ENCODE measurements at places on chromosomes 4 and X. TPM values are rescaled to one million over a fixed set of nuclear protein-coding genes. Genes with fewer than 3 reads are reported as not detected.

GRCh38 chr4:37130465-37130864, 114.1 kb upstream of the NWD2 start:
- no peak overlapping the region for H3K4me3 ChIP-seq
- no peak overlapping the region for H3K27ac ChIP-seq
- no peaks in the 10 kb centered on the region for H3K27me3 ChIP-seq
- no peaks in the 10 kb centered on the region for H3K4me1 ChIP-seq
- no peak for DNase-seq

DNA sequence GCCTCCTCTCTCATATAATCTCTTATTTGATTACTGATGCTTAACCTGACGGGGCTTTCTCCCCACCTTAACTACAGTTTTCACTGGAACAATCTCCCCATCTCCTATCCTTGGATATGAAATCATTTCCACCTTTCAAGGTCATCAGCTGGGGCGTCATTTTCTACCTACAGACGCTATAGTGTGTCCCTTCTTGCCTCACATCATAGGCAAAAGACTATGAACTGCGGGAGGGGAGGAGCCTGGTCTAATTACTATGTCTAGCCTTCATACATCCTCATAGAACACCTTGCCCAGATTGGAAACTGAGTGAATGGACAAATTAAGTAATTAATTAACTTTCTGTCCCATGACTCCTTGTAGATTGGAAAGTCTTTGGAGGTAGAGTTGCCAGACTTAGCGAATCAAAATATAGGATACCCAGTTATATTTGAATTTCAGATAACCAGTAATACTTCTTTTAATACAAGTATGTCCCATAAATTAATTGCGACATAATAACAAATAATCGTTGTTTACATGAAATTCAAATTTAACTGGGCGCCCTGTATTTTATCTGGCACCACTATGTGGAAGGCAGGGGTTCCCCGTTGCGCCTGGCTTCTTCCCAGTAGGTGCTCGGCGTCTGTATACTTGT, 752 bp upstream of the ATP6AP2 start:
- H3K36me3 ChIP-seq: no peaks in the 10 kb centered on the region
- no peaks in the 10 kb centered on the region for H3K27me3 ChIP-seq
- DNase-seq: no peak
- H3K4me1 ChIP-seq: no peaks in the 10 kb centered on the region
- peak overlapping the region; percentile 62 for H3K4me3 ChIP-seq
- peak overlapping the region; percentile 62 for H3K27ac ChIP-seq

- no peak overlapping the region for H3K4me3 ChIP-seq
- H3K27ac ChIP-seq: no peak overlapping the region
- no peaks in the 10 kb centered on the region for H3K4me1 ChIP-seq
Measured at GRCh38 chr4:161949946-161950725, 213.7 kb downstream of the FSTL5 start.

DNA sequence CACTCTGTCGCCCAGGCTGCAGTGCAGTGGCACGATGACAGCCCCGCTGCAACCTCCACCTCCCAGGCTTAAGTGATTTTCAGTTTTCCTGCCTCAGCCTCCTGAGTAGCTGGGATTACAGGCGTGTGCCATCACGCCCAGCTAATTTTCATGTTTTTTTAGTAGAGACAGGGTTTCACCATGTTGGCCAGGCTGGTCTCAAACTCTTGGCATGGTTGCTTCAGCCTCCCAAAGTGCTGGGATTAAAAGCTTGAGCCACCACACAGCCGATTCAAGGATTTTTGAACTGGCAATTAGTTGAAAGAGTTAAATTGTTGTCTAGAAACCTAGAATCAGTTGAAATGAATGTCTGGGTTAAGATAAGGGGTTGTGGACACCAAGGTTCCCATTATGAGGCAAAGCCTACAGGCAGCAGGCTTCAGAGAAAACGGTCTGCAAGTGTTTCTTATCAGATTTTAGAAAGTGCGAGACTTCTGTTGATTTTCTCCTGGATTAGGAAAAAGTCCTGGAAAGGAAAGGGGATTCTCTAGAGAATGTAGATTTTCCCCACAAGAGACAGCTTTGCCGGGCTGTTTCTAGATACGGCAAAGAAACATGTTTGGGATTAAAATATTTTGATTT, 8.3 kb upstream of the CCNI start:
- H3K27me3 ChIP-seq: no peaks in the 10 kb centered on the region
- H3K27ac ChIP-seq: no peak overlapping the region
- no peaks in the 10 kb centered on the region for H3K4me1 ChIP-seq
- no peak for DNase-seq

GRCh38 chr4:180120068-180120467, 2123.1 kb upstream of the TENM3 start:
- no peak overlapping the region for H3K27ac ChIP-seq
- no peak for DNase-seq
- H3K36me3 ChIP-seq: no peaks in the 10 kb centered on the region
- no peak overlapping the region for H3K4me3 ChIP-seq

DNA sequence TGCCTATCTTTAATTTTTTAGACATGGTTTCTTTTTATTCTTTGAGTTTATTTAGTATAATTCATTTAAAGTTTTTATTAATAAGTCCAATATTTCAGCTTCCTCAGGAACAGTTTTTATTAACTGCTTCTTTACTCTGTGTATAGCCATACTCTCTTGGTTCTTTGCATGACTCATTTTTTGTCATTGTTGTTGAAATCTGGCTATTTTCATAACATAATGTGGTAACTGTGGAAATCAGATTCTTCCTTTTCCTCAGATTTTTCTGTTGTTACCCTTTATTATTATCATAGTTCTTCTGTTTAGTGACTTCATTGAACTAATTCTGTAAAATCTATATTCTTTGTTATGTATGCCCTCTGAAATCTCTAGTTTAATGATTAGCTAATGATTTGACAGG, 124.9 kb upstream of the CYSLTR1 start:
- H3K36me3 ChIP-seq: no peaks in the 10 kb centered on the region
- no peak overlapping the region for H3K27ac ChIP-seq
- no peaks in the 10 kb centered on the region for H3K27me3 ChIP-seq
- H3K4me3 ChIP-seq: no peak overlapping the region

DNA sequence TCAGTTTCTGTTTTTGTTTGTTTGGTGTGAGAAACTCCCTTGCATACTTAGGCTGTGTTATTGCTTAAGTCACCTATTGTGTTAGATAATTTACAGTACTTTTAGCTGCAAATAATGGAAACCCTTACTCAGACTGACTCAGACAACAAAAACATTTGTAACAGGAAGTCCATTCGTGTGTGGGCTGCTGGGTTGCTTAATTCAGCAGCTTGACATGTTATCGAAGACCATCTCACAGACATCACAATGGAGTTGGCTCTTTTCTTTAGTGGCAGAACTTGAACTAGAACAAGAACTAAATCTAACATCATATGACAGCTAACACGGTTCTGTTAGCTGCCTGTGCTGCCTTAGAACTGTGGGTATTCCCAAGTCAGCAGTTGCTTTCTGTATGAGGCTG, 9.9 kb upstream of the GABRE start:
- no peaks in the 10 kb centered on the region for H3K27me3 ChIP-seq
- H3K4me1 ChIP-seq: no peaks in the 10 kb centered on the region
- H3K36me3 ChIP-seq: no peaks in the 10 kb centered on the region
- no peak overlapping the region for H3K27ac ChIP-seq
- DNase-seq: no peak

DNA sequence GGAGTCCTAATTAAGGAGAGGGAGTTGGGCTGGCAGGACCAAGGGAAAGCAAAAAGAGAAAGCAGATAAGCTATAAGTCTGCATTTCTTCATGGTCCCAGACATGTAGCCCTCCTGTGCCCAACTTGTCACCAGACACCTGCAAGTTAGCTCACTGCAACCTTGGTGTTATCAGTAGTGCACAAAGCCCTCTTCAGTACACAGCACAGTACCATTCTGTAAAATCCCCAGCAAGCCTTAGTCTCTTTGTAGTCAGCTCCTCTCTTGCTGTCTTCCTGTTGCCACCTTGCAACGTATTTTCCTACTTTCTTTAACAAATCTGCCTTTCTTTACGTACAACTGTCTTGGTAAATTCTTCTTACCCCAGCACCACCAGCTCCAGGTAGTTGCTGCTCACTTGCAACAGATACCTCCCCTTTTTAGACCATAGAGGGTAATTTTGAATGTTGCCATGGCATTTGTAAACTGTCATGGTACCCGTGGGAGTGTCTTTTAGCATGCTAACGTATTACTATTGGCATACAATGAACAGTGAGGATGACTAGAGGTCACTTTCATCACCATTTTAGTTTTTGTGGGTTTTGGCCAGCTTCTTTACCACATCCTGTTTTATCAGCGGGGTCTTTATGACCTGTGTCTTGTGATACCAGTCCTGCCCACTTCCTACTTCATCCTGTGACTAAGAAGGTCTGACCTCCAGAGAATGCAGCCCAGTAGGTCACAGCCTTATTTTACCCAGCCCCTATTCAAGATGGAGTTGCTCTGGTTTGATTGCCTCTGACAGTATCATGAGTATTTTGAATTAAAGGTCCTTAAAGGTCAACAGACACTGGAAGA, 28.3 kb upstream of the AP1S2 start:
- no peak overlapping the region for H3K27ac ChIP-seq
- H3K4me3 ChIP-seq: no peak overlapping the region
- peak; percentile 64 for DNase-seq
- no peaks in the 10 kb centered on the region for H3K27me3 ChIP-seq

DNA sequence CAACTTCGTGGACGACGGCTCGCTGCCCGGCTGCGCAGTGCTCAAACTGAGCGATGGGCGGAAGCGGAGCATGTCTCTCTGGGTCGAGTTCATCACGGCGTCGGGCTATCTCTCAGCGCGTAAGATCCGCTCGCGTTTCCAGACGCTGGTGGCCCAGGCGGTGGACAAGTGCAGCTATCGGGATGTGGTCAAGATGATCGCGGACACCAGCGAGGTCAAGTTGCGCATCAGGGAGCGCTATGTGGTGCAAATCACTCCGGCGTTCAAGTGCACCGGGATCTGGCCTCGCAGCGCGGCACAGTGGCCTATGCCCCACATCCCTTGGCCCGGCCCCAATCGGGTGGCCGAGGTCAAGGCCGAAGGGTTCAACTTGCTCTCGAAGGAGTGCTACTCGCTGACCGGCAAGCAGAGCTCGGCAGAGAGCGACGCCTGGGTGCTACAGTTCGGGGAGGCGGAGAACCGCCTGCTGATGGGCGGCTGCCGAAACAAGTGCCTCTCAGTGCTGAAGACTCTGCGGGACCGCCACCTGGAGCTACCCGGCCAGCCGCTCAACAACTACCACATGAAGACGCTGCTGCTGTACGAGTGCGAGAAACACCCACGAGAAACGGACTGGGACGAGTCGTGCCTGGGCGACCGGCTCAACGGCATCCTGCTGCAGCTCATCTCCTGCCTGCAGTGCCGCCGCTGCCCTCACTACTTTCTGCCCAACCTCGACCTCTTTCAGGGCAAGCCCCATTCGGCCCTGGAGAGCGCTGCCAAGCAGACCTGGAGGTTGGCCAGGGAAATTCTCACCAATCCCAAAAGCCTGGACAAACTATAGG, 1.5 kb downstream of the MAB21L2 start:
- H3K27me3 ChIP-seq: no peaks in the 10 kb centered on the region
- H3K27ac ChIP-seq: no peak overlapping the region
- H3K4me1 ChIP-seq: no peaks in the 10 kb centered on the region
- no peak for DNase-seq
- no peak overlapping the region for H3K4me3 ChIP-seq

DNA sequence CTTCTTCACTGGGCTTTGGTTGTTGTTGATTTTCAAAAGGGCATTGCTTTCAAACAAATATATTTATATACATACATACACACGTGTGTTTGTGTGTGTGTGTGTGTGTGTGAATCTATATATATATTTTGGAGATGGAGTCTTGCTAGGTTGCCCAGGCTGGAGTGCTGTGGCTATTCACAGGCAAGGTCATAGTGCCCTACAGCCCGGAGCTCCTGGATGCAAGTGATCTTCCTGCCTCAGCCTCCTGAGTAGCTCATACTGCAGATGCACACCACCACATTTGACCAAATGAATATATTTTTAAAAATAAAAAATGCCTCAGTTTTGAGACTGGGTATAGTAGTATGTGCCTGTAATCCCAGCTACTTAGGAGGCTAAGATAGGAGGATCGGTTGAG, 34.4 kb downstream of the FRAS1 start:
- no peaks in the 10 kb centered on the region for H3K4me1 ChIP-seq
- H3K36me3 ChIP-seq: no peaks in the 10 kb centered on the region
- no peaks in the 10 kb centered on the region for H3K27me3 ChIP-seq
- H3K27ac ChIP-seq: no peak overlapping the region
- H3K4me3 ChIP-seq: no peak overlapping the region

GRCh38 chrX:154096140-154097002, 1.1 kb downstream of the MECP2 start:
- peak overlapping the region; percentile 73 for H3K4me3 ChIP-seq
- H3K27ac ChIP-seq: peak overlapping the region; percentile 68
- no peaks in the 10 kb centered on the region for H3K36me3 ChIP-seq
- no peaks in the 10 kb centered on the region for H3K4me1 ChIP-seq
- DNase-seq: no peak
- H3K27me3 ChIP-seq: no peaks in the 10 kb centered on the region

DNA sequence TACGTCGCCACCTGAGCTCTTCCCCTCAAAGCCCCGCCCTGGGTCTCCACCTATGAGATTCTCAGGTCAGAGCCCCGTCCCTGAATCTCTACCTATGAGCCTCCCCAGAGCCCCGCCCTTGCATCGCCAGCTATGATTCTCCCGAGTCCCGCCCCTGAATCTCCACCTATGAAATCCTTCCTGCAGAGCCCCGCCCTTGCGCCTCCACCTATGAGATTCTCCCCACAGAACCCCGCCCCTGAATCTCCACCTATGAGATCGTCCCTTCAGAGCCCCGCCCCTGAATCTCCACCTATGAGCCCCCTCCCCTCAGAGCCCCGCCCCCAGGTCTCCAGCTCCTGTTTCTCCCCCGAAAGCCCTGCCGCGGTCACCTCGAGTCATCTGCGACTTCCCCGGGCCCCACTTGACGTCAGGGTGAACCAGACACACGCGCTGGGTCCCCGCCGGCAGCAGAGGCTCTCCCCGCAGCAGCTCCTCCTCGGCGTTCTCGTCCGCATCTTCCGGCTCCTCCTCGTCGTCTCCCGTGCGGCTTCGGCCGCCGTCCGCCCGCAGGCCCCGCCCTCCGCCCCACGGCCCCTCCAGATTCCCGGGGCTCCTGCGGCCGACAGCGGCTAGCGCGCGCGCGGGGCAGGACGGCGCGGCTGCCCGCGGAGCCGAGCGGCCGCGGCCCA, 393 bp downstream of the GTPBP6 start:
- peak overlapping the region; percentile 83 for H3K4me3 ChIP-seq
- H3K27me3 ChIP-seq: no peaks in the 10 kb centered on the region
- peaks cover 7% of the 10 kb centered on the region for H3K4me1 ChIP-seq
- H3K27ac ChIP-seq: peak overlapping the region; percentile 93
- DNase-seq: peak; percentile 88

DNA sequence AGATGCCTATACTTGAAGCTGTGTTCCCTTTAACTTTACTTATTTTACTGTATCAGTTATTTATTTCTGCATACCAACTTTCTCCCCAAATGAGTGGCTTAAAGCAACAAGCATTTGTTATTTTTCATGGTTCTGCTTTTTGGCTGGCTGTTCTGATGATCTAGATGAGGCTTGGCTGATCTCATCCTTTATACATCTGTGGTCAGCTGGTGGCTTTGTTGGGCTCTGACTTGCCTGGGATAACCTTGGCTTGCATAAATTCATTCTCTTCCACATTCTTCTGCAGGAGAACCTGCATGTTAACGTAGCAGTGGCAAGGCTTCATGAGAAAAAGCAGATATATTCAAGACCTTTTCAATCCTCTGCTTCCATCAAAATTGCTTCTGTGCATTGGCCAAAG, 1317.6 kb downstream of the ADGRL3 start:
- H3K4me1 ChIP-seq: no peaks in the 10 kb centered on the region
- no peaks in the 10 kb centered on the region for H3K36me3 ChIP-seq
- DNase-seq: no peak

Gene CT47B1
- total RNA-seq: not detected

Gene ANXA10
- total RNA-seq: not detected

Gene ARHGEF6
- total RNA-seq: 18.9 TPM

Gene IGFBP7
- total RNA-seq: 0.69 TPM

Measured in GM12878 (cell line).